ENCODE measurements at places on chromosomes 3 and 15. TPM values are rescaled to one million over a fixed set of nuclear protein-coding genes. Genes with fewer than 3 reads are reported as not detected.

Gene NUP210
- polyA plus RNA-seq = 1.8 TPM

Gene SNX22
- 0.94 TPM for polyA plus RNA-seq

Gene PCLAF
- polyA plus RNA-seq = 46.0 TPM

Gene KBTBD13
- not detected for polyA plus RNA-seq

GRCh38 chr3:53808496-53808895 lies 37.7 kb downstream of the CHDH start:
- DNase-seq = no peak

DNA sequence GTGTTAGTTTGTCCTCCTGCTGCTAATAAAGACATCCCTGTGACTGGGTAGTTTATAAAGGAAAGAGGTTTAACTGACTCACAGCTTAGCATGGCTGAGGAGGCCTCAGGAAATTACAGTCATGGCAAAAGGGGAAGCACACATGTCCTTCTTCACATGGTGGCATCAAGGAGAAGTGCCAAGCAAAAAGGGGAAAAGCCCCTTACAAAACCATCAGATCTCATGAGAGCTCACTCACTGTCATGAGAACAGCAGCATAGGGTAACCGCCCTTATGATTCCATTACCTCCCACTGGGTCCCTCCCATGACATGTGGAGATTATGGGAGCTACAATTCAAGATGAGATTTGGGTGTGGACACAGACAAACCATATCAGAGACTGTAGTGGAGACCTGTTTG lies 27.0 kb downstream of the TM2D3 start:
- no peak for DNase-seq

GRCh38 chr15:58070801-58071418 lies 5.4 kb upstream of the ALDH1A2 start:
- DNase-seq = peak; percentile 38

DNA sequence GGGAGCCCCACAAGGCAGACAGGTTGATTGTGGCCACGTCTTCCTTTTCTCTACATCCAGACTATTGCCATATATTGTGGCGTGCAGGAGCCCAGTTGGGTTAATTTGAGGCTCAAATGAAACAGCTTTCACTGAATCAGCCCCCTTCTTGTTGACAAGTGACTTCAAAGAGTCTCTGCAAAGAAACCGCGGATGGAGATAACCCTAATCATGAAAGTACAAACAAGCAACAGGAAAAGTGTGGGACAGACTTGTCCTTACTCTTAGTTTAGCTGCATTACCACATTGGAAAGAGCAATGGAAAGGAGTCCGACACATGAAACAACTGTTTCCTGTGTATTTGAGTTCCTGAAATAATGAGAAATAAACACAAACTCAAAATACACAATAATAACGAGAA lies 3.3 kb downstream of the TMEM40 start:
- DNase-seq = no peak

DNA sequence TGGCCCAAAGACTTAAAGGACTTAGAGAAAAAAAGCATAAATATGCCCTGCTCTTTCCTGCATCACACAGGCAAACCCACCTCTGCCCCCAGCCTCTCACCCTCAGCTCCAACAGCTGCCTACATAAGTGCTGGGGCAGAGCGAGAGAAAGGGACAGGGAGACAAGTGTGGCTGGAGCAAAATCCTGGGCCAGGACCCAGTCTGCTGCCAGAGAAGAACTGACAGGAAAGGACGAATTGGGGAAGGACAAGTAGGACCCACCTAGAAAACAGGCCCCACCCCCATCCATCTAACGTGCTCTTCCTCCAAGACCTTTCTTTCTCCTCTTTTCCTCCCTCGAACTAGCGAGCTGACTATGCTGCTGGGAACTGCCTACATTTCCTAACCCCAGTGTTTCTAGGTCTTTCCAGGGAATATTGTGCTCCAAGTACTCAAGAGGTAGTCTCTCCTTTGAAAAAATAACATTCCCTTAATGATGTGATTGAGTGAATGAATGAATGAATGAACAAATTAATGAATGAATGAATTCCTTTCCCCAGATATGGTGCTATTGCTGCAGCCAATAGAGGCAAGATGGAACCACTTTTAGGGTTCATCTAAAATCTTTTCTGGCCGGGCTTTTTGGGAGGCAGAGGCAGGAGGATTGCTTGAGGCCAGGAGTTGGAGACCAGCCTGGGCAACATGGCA lies 18.4 kb downstream of the IGDCC4 start:
- no peak for DNase-seq

DNA sequence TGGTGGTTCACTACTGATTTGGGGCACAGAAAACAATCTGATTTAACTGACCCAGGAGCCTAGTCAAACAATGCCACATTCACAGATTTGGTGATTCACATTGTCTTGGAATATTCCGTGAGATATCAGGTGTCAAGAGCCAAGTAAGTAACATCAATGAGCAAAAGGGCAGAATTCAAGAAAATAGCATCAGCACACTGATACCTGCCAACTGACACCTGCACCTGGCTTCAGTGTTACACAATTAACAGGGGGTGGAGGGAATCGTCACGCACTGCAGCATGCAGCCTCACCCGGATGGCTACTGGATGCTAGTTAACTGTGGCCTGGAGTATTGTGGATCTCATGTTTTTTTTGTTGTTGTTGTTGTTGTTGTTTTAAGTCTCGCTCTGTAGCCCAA lies 17.6 kb downstream of the CCNL1 start:
- DNase-seq = no peak

DNA sequence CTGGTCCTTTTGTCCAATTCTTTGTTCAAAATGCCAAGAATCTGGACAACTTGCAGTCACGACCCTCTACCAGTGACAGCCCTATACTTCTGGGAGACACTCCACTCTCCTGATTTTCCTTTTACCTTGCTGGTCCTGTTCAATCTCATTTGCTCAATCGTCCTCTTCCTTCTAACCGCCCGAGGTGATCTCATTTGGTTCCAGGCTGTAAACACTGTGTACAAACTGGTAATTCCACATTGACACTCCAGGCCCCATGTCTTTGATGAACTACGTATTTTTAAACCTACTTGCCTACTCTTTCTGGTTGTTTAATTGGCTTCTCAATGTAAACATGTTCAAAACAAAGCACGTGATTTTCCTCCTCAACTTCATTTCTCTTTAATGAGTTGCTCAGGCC lies 23.7 kb upstream of the C3orf49 start:
- no peak for DNase-seq

- DNase-seq = no peak
These were observed 132.9 kb upstream of the ZBTB20 start for GRCh38 chr3:115279939-115280338.

- no peak for DNase-seq
These were observed 265.7 kb downstream of the XXYLT1 start for GRCh38 chr3:195005251-195005620.
